ENCODE measurements at places on chromosomes 12 and 14.

DNA sequence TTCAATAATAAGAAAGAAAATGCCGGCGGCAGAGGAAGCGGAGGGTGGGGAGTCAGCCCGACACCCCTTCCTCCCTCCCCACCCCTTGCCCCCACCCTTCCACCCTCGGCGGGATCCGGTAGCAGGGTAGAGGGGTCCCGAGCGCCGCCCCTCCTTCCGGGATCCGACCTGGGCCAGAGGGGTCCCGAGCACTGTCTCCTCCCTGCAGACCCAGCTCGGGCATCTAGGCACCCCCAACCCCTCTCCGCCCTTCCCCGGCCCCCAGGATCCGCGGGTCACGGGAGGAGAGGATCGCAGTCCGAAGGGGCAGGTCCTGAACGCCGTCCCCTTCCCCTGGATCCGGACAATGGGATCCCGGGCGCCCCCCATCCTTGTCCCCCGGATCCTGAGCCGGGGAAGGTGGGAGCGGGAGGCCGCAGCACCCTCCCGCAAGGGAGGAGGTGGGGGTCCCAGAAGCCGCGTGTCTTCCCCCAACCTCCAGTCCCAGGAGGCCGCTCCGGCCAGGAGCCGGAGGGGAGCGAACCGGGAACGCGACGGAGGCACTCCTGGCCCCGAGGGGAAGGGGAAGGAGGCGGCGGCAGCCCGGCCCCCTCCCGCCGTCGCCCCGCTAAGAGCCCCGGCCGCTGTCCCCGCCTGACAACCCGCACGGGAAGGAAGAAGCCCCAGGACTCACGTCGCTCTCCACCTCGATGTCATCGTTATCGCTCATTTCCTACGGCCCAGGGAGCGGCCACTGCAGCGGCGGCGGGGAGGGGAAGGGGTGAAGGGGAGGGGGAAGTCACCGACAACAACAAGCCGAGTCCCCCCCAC lies 481 bp downstream of the MAX start:
- DNase-seq: peak; percentile 14

- no peak for DNase-seq
Observed at GRCh38 chr12:62472472-62472871, 5.8 kb downstream of the MON2 start.

DNA sequence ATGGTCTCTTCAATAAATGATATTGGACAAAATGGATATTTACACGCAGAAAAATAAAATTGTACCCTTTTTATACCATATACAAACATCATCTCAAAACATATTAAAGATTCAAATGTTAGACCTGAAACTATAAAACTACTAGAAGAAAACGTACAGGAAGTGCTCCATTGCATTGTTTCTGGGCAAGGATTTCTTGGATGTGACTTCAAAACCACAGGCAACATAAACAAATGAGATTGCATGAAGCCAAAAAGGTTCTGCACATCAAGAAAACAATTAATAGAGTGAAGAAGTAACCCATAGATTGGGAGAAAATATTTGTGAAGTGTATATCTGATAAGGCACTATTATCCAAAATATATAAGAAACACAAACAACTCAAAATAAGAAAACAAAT lies 812.4 kb downstream of the NRXN3 start:
- no peak for DNase-seq

- DNase-seq: no peak
Observed at GRCh38 chr12:21434699-21435098, 2.8 kb upstream of the PYROXD1 start.

GRCh38 chr12:65039301-65039700 lies 81.8 kb downstream of the WIF1 start:
- DNase-seq: no peak

- no peak for DNase-seq
Observed at GRCh38 chr12:75834591-75834990, 197.0 kb downstream of the PHLDA1 start.

DNA sequence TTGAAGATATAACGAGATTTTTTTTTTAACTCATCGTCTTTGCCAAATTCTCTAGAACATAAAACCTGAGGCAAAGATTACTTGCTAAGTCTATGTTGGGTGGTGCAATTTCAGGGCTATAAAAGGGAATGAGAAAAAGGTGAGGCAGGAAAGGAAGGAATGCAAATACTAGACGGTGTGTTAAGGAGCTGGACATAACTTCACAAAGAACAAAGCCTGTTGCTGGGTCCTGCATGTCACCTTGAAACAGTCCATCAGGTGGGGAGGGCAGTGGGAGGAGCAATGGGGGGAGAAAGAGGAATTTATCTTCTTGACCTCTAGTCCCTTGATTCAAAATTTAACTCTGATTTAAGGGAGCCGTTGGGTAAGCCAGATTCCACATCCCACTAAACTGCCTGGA lies 16.1 kb upstream of the DUSP6 start:
- DNase-seq: no peak

GRCh38 chr12:8037046-8037663 lies 4.6 kb downstream of the FOXJ2 start:
- DNase-seq: no peak

DNA sequence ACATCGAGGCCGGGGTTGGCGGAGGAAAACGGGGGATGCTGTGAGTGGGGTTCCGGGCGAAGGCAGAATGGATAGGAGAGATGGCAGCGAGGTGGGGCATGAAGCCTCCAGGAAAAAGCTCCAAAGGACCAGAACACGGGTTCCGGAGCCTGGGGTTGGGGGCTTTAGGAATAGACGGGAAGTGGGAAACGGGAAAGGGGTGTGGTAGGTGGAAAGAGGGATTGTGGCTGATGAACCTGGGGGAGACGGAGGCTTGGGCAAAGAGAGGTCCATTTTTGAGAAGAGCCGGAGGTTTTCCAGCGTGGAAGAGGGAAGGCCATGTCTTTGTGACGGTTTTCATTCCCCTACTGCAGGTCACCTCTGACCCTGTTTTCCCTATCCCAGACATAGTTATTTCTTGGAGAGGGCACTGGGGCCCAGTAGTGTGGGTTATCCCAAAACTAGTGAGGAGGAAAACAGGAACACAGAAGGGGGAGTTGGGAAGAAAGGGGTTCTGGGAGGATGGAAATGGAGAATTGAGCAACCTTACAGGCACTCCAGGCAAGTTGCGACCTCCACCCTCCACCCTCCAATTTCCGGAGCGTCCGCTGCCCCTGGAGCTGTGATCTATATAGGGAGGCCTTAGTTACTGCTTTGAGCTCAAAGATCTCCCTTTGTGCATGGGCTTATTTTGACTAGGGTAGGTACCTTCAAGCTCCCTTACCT lies 1.1 kb downstream of the ATN1 start:
- DNase-seq: no peak

- DNase-seq: no peak
Observed at GRCh38 chr12:33560653-33561208, 121.1 kb upstream of the SYT10 start.

DNA sequence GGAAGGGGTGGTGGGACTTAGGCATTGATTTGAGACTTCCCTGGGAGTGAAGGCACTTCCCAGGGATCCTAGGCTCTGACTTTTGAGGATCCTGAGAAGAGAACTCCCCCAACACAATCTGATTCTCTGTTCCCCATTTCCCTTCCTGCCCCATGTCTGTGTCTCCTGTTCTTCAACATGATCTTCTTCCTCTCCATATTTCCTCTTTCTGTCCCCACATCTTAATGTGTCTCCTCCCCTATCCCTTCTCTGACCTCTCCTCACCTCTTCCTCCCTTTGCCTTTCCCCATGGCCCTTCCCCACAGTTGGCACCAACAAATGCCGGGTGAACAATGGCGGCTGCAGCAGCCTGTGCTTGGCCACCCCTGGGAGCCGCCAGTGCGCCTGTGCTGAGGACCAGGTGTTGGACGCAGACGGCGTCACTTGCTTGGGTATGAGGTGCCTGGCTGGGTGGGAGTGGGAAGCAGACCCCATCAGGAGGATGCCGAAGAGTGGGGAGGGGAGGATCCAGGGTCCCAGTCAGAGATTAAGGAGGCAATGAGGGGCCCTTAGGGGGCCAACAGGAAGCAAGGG lies 15.2 kb upstream of the LRP1-AS start:
- no peak for DNase-seq

DNA sequence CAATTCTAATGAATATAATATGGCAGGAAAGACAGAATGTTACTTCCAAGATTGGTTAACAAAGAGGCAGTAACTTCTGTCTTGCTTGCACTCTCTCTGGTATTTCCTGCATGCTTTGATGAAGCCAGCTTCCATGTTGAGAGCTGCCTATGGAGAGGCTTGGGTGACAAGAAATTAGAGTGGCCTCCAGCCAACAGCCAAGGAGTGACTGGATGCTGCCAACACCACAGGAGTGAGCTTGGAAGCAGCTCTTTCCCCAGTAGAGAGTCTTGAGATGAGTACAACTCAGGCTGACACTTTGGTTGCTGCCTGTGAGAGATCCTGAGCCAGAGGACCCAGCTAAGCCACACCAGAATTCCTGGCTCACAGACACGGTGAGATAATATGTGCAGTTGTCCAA lies 183.1 kb downstream of the RMST start:
- no peak for DNase-seq

DNA sequence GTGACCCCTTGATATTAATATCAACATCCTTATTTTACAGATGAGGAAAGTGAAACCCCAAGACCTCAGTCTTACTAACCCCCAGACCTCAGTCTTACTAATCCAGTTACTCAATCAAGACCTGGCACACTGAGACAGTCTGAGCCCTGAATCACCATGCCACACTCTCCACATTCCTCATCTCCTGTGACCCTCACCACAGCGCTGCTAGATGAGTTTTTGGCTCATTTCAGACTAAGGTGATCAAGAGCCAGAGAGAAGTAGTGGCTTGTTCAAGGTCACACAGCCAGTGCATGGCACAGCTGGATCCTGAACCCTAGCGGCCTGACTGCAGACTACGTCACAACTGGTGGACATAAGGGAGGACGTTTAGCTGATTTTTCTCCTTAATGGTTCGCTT lies 579.2 kb downstream of the BCL11B start:
- no peak for DNase-seq

DNA sequence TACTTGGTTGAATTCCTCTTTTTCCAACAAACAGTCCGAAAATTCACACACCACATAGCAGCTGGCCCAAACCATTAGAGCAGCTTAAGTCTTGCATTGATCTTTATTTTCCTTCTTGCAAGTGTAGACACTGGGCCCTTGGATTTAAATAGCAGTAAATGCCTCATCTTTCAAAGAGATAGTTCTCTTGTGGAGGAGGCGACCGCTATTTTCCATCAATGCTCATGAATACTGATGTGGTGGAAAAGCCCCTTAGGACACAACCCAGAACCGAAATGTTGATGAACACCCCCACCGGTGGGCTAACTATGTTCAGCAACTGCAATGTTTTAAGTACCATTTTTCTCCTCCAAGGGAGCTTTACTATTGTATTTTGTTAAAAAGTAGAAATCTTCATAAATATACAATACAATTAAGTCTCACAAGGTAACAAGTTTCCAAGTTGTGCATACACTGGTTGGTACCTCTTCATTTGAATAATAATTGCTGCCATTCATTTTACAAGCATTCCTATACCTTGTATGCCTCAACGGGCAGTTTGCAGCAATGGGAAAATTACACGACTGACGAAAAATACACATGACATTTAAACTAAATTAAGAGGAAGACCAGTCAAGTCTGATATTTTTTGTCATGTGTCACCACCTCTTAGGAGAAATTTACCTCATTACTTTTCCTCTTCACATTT lies 18.0 kb downstream of the NIN start:
- no peak for DNase-seq

DNA sequence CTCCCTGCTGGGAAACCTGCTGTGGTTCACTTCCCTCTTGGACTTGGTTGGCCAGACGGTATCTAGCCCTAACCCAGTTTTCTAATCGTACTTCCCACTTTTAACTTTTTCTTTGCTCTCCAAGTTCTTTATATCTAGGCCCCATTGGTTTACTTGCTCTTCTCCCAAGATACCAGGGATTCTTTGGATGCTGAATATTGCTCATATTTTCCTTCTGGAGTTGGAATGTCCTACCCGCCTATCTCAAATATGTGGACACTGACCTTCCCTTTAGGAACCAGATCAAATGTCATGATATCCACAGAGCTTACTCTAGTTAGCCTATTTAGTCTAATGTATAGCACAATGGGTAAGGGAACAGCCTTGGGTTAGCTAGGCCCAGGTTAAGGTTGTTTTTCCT lies 228.6 kb downstream of the DACT1 start:
- DNase-seq: no peak

DNA sequence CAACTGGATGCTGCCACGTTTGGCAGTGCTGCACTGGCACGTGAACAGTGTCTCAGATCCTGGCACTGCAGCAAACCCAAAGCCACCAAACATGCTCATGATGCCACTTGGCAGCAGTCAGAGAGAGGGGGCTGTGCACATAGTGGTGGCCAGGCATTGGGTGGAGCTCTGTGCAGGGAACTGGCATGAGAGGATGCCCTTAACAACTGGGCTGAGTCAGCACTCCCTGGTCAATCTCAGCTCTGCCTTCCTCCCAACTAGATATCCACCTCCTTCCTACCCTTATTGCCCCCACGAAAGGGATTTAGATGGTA lies 37.0 kb downstream of the ZFHX2 start:
- DNase-seq: no peak

GRCh38 chr14:93239869-93240677 lies 33.0 kb downstream of the UBR7 start:
- no peak for DNase-seq
